ENCODE measurements at places on chromosomes 6 and 20.

DNA sequence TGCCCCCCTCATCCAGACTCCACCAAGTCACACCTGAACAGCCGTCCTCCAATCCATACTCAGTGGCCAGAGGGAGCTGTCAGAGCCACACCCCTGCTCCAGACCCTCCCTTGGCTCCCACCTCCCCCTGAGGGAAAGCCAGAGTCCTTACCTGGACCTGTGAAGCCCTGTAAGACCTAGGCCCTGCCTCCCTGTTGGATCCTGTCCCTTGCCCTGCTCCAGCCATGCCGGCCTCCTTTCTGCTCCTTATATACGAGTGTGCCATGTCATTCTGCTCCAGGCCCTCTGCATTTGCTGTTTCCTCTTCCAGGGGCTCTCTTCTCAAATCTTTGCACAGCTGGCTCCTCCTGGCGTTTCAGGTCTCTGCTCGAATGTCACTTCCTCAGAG lies 100.3 kb upstream of the MYL9 start:
- no peak for DNase-seq

- DNase-seq, result peak; percentile 59
Measured at GRCh38 chr6:31831350-31832215, 4.0 kb downstream of the HSPA1B start.

DNA sequence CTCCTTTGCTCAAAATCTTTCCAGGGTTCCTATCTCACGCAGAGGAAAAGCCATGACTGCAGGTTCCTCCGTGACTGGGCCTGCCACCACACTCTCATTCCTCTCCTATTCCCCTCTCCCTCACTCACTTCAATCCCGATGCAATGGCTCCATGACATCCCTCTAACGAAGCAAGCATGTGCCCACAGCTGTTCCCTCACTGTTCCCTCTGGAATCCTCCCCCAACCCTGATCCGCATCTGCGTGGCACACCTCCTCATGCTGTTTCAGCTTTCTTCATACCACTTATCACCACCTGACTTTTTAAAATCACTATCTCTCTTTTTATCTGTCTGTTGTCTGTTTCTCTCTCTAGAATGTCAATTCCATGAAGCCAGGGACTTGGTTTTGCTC lies 25.5 kb downstream of the ANGPT4 start:
- no peak for DNase-seq

DNA sequence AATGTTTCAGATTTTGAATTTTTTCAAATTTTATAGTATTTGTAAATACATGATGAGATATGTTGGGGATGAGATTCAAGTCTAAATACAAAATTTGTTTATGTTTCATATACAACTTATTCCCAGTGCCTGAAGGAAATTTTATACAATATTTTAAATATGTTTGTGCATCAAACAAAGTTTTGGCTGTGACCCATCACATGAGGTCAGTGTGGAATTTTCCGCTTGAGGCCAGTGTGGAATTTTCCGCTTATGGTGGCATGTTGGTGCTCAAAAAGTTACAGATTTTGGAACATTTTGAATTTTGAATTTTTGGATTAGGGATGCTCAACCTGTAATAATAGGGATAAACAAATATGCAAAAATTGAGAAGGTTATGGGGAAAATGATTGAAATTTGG lies 356.6 kb upstream of the JAG1 start:
- DNase-seq, result no peak

DNA sequence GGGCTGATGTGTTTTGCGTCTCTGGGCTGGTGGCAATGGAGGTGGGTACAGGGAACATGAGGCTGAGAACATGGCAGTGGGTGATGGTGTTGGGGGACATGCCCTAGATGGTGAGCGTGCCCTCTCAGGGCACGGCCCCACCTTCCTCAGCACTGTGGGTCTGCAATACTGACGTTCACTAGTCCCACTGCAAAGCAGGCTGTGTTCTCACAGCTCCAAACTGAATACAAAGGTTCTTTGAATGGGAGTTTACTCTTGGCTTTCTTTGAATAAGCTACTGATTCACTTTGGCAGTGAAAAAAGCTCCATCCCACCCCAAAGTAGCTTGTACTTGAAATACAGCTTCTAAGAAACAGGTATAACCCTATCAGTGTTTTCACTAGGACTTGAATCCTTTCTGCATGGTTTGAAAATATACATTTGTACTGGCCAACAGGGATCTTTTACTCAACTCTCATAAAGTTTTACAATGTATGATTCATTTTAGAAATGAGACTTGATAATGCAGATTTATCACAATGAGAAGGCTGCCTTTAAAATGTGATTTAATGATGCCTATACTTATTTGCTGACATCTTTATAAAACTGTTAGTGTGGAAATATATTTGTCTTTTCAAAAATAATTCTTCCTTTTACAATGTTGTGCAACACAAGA lies 400.7 kb downstream of the ZFAND3 start:
- DNase-seq, result no peak

DNA sequence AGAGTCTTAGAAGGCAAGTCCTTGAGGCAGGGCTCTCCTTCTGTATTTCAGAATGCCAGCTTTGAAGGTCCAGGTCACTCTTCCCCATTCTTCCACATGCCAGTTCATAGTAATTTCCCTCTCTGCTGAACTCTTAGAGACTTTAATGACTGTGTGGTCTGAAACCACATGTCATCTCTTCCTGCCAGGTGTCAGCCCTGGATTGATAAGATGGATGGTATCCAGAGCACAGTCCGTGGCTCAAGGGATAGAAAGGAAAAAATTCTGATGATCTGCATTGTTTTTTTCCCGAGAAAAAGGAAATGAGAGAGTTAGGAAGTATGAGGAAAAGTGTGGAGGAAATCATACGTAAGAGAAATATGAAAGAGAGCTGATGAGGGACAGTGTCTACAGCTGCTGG lies 250.9 kb downstream of the TPBG start:
- no peak for DNase-seq

GRCh38 chr6:834190-834589 lies 141.3 kb upstream of the EXOC2 start:
- no peak for DNase-seq

DNA sequence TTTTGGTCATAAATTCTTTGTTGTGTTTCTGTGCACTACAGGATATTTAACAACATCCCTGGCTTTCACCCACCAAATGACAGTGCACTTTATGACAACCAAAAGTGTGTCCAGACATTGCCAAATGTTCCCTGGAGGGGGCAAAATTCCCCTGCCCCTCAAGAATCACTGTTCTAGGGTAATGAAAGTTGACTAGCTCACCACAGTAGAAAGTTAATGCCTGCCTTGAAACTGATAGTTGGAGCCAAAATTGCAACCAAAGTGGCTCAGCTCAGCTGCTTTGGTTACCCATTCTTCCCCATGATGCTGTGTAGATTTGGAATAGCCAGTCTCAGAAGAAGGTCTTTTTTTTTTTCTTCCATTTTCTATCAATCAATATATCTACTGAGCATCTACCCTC lies 150.6 kb downstream of the RALGAPA2 start:
- DNase-seq, result no peak

GRCh38 chr6:100112855-100113508 lies 119.0 kb upstream of the MCHR2 start:
- no peak for DNase-seq

DNA sequence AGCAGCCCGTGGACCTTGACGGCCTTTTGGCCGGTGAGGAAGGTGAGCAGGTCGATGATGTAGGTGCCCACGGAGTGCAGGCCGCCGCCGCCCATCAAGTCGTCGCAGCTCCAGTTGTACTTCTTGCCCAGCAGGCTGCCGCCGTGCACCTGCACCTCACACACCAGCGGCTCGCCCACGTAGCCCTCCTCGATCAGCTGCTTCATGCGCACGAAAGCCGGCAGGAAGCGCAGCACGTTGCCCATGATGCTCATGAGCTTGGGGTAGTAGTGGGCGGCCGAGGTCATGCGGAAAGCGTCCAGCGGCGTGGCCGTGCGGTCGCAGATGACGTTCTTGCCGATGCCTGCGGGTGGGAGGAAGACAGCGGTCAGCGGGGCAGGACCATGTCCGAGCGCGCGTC lies 37.0 kb upstream of the TBC1D7 start:
- DNase-seq, result no peak

All from CD4-positive, alpha-beta T cell treated with Interleukin-15 for 1 hour (primary cell).